ENCODE measurements at places on chromosomes 16 and 17. TPM values are rescaled to one million over a fixed set of nuclear protein-coding genes. Genes with fewer than 3 reads are reported as not detected.

GRCh38 chr16:3289998-3290673 is 6.8 kb downstream of the ZNF263 start:
- no peak for DNase-seq

- DNase-seq: no peak
These were observed 149.5 kb upstream of the HS3ST4 start for GRCh38 chr16:25542306-25542705.

Gene CARD14
- 3.3 TPM for total RNA-seq

Gene CCDC200
- total RNA-seq: not detected

All from urinary bladder (tissue), 4 donors.